Fibroblast of gingiva (primary cell): ENCODE measurements at places on chromosomes 3 and 15.
A peak's percentile ranks its signal among the peaks of the same experiment; 100 is the strongest.

DNA sequence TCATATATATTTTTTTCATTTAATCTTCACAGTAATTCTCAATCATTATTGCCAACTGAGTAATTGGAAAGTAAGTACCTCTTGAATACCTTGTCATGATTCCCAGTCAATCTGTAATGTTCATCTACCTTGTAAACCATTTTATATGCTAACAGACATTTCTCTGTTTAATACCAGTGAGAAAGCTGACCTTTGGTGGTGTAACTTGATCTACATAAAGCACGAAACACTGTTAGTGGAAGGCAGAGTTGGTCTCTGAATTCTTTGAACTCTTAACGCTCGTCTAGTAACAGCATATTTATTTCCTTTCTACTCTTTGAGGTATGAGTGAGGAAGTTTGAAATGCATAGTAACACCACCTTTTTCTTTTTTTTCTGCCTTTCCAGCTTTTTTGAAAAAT, 59.5 kb downstream of the SLC25A26 start:
- no peak for DNase-seq

DNA sequence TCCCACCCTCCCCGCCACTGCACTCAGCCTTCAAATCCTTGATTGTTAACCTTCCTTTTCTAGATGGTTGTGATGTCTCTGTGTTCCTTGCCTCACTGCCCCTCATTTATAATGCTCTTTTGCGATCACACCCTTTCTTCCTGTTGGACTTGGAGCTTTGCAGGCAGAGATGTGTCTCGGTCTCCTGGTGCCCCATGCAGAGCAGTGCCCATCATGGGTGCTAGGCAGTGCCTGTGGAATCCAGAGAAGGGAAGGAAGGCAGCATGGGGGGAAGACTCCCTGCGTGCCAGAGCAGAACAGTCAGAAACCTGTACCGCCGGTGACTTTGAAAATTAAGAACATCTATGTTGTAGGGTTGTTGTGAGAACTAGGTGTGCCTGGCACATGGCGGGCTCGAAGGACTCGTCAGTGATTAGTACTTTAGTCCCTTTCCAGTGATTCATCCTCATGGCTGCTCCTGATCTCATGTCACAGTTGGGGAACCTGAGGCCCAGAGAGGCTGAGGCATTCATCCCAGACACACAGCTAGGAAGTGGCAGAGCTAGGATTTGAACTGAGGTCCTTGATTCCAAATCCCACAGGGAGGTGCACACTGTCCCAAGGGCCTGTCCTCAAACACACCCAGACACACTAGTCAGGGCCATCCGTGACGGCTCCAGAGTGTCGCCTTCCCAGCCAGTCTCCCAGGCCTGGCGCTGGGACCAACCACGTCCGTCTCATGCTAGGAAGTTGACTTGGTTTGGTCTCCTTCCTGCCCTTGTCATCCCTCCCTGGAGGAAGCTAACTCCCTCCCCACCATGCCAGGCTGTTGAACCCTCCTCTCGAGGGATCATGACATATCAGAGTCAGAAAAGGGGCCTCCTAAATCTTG, 58.3 kb downstream of the SMAD6 start:
- no peak for DNase-seq

DNA sequence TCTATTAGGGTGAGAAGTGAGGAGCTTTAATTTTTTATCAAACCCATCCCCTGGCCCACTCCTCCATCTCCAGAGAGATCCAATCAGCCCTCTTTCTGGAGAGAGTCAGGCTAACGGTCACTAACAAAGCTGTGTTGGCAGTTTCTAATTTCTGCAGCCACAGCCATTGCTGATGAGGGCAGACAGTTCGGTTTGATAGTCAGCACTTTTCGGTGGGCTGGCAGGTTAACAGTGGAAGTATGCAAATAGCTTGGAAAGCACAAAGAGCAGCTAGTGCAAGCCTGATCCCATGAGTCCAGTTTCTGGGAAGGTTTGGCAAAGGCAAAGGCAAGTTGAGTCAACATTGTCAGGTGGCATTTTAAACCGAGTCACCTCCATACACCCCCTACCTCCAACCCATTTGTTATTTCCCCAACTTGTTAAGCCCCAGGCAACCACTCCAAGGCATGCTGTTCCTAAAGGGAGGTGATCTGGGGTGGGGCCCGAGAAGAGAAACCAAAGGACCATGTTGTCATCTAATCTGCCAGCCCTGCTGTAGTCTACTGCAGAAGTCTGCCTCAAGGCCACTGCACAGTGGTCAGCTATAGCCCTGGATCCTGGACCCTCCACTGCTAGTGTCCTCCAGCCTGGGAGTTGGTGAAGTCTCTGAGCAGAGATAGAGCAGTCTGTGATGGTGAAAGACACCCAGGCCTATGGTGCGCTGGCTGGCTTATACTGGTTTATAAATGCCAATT, 1.7 kb downstream of the CCR1 start:
- DNase-seq, result no peak

DNA sequence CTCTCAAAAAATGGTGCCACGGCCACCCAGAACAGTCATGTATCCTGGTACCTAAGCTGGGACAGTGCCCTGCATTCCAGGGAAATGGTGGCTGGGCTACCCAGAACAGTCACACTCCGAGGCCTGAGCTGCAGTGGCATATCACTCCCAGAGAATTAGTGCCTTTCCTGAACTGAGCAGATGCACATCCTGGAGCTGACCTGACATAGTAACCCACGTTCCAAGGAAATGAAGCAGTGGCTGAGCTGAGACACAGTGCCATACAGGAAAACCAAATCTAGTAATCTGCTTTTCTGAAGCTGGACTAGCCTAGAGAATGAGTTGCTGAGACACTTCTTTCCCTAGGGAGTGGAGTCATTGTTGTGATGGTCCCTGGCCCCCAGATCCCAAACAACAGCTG, 41.8 kb downstream of the SERP1 start:
- no peak for DNase-seq

GRCh38 chr3:176554791-176555654, 642.3 kb downstream of the TBL1XR1 start:
- DNase-seq, result no peak

DNA sequence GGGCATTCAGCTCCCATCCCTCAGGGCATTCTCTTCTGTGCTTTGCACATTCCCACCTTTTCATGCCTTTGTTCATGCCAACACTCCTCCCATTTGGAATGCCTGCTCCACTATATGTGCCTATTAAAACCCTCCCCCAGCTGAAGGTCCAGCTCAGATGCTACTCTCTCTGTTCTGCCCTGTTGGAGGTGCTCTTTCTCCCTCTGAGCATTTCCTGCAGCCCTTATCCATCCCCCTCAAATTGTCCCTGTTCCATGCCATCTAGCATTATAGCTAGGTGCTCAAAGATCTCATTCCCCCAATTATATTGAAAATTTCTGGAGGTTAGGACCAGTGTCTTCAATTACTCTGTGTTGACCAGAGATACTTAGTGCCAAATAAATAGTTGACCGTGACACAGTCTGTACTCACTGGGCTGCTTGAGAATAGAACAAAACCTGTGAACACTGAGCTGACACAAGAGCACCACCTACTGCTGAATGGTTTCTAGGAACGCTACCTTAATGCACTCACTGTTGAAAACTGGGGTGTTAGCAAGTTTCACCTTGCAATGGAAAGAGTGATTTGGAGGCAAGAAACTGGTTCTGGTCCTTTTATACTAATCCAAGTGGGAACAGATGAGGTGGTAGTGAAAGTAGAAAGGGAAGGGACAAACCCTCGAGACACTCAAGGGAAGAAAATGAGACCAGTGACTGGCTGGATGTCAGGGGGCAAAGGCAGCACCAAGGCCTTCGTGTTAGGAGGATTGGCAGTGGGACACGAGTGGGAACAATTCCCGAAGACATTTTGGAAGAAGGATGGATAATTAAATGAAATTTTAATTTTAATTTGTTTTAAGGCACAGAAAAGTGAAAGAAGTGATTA, 289.8 kb upstream of the ROPN1 start:
- DNase-seq, result peak; percentile 14

DNA sequence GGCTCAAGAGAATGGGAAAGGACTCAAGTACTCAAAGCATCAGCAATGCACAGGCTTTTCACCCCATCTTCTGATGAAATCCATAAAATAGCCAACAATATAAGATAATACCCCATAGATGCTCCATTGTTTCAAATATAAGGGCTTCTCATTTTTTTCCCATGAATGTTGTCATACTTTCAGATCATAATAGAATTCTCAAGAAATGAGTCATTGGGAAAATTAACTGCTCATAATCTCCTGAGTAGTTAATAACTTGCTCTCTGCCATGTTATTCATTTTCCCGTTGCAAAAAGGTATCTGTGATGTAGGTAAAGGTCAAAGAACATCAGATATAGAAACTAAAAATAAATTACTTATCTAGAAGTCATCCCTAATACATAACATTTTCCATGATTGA, 121.9 kb downstream of the NSUN3 start:
- DNase-seq, result no peak

DNA sequence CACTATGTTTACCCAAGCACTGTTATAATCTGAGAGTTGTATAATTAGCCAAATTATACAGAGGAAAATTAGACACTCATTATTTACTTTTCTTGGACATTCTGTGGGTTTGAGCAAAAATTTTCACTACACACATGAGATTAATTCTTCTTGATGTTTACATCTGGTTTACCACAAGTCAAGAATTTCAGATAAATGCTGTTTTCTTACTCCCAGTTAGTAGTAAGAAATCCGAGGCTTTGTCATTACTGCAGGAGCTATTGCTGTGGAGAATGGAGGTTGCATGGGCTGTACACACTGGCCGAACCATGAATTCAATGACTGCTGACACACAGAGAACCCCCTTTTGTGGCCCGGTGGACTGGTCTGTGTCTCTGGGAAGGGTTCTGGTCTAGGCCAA, 207.7 kb upstream of the CFAP20DC start:
- DNase-seq, result no peak

DNA sequence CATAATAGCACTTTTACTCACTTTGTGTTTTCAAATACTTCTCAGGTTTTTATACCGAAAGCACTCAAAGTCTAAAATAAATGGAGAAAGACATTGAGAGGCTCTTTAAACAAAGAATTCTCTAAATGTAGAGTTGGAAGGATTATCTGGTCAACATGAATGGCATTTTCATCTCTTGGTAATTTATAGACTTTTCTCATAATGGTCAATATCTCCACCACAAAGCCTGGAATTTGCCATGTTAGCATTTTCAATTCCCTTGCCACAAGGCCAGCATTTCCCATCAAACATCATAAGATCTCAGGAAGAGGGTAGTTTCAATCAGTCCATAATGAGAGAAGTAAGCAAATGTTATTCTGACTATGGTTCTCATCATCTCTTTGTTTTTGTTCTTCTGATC, 293.0 kb downstream of the CADM2 start:
- DNase-seq, result no peak

DNA sequence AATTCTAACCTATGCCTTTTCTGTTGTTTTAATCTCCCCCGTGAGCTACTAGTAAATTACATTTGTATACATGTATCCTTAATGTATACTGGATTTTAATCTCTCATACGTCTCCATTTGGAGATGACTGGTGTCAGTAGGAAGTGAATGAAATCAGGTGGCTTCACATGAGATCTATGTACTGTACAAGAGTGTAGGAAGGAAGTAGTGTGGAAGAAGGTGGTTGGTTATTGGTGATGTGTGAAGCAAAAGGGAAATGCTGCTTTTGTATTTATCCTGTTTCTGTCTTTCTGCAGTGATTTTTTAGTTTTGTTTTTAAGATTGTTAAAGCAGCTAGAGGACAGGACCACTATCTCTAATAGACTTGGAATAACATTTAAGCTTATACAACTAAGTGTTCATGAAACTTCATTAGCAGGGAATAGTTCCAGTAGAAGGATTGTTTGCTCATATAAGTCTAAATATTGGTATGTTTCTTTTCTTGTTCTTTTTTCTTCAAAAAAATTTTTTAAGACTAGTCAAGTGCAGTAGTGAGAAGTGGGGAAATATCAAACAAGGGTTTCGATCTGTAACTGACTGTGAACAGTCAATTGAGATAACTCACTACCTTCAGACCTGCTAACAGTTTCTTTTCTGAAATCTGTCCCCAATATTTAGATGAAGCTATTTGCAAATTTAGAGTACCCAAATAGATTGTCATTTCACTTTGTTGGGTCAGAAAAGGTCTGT, 15.3 kb downstream of the SNX1 start:
- DNase-seq, result no peak
